Stimulated activated CD4-positive, alpha-beta T cell treated with anti-CD3 and anti-CD28 coated beads, Interleukin-4, amount 100 ng/mL, for 48 hours (primary cell): ENCODE measurements at places on chromosomes 12 and 14.

GRCh38 chr12:9943240-9943639, 11.1 kb upstream of the CLEC2A start:
- DNase-seq, result no peak

DNA sequence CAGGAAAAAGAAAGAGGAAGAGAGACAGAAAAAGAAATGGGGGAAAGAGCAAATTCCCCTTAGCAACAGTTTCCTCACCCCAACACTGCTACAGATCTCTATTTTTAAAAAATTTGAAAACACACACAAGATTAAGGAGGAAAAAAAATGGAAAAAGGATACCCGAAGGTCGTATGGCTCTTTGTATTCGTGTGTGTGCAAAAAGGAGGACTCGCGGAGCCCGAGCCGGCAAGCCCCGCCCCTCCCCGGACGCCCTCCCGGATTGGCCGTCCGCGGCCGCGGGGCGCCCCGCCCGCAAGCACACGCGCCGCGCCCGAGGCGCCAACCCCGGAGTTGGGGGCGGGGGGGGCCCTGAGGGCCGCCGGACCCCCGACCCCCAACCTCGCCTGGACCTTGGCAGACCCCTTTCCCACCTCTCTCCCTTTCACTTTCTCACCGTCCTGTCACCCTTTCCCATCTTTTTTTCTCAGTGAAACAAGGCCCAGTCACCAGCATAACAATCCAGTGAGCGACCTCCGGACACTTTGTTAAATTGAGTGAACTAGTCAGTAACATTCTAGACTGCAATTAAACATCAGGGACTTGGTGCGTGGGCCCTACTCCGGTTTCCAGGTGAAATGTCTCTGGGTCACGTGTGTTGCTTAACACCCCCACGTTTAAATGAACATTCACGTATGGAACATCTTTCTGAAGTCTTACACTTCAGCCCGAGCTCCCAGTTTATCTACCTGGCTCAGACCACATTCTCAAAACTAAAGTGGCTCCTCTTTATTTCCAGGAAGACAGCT, at the start of gene C14orf93:
Gene C14orf93 (minus strand): TSS at position 205 of the 788 bp plus-strand sequence. CDS start 11,120 bp downstream, outside the sequence.
- DNase-seq, result peak; percentile 86

DNA sequence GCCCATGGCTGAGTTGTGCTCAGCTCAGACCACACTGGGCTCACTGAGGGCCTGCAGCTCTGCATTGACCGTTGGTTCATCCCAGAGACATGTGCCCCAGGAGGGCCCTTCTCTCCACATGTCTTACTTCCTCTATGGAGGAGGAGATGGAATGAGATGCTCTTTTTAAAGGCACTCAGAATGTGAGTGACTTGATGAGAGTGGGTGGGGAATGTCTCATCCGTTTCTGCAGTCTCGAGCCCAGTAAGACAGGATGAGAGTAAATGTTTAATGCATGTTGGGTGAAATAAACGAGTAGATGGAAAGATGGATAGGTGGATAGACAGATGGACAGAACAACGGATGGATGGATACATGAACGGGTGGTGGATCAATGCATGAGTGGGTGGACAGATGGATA, 68.8 kb upstream of the NOS1 start:
- no peak for DNase-seq

DNA sequence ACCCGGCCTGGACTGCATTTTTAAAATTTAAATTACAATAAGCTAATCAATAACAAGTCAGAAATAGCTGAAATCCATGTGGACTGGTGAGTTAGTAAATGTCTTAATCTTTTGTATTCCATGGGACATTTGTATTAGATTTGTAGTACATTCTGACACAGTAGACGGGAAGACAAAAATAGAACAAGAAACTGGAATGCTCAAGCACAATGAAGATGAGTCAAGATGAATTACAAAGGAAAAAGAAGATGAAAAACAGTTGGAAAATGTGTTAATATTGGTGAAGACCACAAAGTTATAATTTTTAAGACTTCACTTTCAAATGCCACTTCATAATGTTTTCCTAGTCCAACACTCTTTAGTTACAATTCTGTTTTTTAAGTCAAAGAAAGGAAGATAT, 97.8 kb upstream of the FERMT2 start:
- DNase-seq, result no peak

- DNase-seq, result no peak
Observed at GRCh38 chr12:100187068-100187467, 13.5 kb upstream of the ACTR6 start.

DNA sequence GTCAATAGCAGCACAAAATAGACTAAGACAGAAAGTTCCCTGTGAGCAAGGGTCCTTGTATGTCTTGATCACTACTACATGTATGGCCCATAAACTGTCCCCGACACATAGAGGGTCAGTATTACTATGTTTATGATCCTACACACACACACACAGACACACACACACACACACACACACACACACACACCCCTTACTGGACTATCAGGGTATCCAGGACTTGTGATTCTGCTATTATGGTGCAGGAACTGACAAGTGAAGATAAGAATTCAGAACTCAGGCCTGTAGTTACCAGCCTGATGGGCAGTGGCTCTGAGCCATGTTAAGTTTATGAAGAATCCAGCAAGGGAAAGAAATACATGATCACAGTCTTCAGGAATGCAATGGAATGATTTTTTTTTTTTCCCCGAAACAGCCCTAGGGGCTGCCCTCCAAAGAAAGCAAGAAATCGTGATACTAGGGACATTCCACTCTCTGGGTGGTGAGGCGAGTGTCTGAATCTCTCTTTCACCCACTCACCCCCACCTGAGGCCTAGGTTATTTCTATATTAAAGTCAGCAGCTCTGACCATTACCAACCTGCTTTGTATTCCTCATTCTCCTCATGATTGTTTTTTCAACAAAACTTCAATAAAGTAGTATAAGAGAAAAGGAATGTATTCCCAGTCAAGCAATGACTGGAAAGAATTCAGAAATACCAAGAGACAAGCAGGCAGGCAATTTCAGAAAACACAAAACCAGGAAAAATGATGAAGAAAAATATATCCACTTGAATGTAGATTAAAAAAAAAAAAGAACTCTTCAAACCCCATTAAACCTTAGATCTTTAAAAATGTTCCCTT, 105.8 kb downstream of the AVPR1A start:
- DNase-seq, result no peak

DNA sequence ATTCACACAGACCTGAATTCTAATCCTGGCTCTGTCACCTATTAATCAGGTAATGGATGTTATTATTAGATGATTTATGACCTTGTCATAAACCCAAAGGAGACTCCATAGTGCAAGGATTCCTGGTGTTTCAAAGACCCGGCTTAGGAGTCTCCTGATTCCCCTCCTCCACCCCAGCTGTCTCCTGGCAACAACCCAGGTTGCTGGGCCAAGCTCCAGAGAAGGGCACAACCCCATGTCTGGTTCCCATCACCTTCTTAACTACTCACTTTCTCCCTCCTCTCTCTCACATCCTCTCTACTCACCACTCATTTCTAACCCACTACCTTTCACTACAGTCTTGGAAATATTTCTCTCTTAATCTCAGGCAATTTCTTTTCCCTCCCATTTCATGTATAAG, 41.6 kb downstream of the RHOJ start:
- no peak for DNase-seq

- no peak for DNase-seq
Observed at GRCh38 chr14:55980970-55981369, 137.2 kb upstream of the PELI2 start.

GRCh38 chr12:85392508-85392907, 112.5 kb downstream of the ALX1 start:
- DNase-seq, result no peak

DNA sequence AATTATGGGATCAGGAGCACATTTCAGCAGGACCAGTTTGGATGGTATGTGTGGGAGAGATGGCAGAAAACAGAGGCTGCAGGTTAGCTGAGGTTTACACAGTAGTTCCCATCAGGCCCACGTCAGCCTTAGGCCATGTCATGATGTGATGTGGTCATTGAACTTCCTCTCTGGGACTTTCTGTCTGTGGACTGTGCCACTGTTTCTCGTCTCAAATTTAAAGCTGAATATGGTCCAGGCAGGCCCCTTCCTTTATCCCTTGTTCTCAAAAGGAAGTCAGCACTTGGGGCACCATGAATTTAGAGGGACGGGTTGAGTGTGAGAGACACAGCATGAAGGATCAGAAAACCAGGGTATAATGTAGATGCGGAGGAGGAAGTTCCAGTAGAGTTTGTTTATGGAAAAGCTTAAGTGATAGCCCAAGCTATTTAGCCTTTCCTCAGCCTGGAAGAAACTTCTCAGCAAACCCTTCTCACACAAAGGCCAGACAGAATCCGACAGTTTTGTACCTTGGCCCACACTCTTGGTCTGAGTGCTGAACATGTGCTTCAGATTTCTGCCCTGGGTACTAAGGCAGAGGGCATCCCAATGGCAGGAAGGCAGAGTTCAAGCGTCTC, 3.6 kb upstream of the IGFBP6 start:
- DNase-seq, result no peak

- no peak for DNase-seq
Observed at GRCh38 chr12:49911213-49911605, 7.5 kb upstream of the FAIM2 start.

GRCh38 chr12:69866698-69867097, 41.7 kb downstream of the MYRFL start:
- no peak for DNase-seq

GRCh38 chr12:118034429-118035189, 18.1 kb downstream of the RFC5 start:
- no peak for DNase-seq
